Midbrain (tissue), 1 donor: ENCODE measurements at places on chromosomes 6 and 20.

- DNase-seq, result no peak
Measured at GRCh38 chr6:15137086-15137485, 108.8 kb upstream of the JARID2 start.

GRCh38 chr6:14775528-14775927, 470.3 kb upstream of the JARID2 start:
- no peak for DNase-seq

DNA sequence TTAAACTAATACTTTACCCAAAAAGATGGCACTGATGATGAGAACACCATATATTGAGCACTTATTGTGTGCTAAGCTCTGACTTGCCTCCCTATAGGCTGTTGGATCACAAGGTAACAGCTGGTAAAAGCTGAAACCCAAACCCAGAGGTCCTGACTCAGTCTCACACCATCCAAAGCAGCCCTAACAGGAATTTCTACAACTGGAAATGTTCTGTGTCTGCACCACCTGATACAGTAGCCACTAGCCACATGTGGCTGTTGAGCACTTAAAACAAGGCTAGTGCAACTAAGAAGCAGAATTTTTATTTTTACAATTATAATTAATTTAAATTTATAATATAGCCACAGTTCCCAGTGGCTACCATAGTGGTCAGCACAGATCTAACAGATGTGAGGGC, 15.6 kb upstream of the MATN4 start:
- no peak for DNase-seq

DNA sequence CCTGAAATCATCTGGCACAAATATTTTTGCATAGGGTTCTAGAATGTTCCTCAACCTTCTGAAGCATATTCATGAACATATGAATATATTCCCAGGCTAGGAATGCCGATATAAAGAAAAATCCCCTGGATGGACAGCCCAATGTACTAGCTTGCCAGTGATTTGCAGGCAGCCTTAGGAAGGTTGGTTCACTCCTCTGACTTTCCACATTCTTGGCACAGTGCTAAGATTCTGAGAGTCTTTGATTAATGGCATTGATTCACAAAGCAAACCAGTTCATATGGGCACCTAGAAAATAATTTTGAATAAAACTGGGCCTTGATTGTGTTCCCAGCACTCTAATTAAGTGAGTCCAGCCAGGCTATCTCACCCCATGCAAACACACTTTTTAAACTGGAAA, 56.9 kb upstream of the ENPP4 start:
- no peak for DNase-seq
